ENCODE measurements at places on chromosomes 12 and 14.
A peak's percentile ranks its signal among the peaks of the same experiment; 100 is the strongest.

DNA sequence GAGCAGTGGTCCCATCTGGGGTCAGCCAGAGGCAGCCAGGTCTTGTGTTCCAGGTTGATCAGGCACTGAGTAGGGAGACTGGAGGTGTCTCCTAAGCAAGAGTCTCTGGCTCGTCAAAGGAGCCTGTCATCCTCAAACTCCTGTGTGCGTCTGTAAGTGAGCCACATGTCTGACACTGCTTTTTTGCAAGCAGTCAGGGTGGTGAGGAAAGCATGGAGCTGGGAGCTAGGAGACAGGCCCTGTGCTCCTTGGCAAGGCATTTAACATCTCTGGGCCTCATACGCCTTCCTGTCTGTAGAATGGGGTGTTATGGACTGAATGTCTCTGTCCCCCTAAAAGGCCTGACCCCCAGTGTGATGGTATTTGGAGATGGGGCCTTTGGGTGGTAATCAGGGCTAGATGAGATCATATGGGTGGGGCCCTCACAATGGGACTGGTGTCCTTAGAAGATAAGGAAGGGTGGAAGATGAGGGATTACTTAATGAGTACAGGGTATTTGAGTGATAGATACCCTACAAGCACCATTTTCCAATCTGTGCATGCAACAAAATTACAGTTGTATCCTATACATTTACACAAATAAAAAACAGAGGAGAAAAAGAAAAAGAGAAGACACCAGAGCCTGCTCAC, 53.0 kb downstream of the ARL6IP4 start:
- no peak overlapping the region for H3K4me3 ChIP-seq
- peaks cover 20% of the 10 kb centered on the region for H3K4me1 ChIP-seq
- peak overlapping the region; percentile 65 for H3K27ac ChIP-seq

GRCh38 chr12:55711786-55712553, 3.9 kb upstream of the BLOC1S1 start:
- H3K4me3 ChIP-seq: no peak overlapping the region
- H3K27me3 ChIP-seq: no peaks in the 10 kb centered on the region
- no peaks in the 10 kb centered on the region for H3K36me3 ChIP-seq
- no peak overlapping the region for H3K27ac ChIP-seq
- peaks cover 36% of the 10 kb centered on the region for H3K4me1 ChIP-seq

- H3K4me1 ChIP-seq: peaks cover 6% of the 10 kb centered on the region
- no peak overlapping the region for H3K4me3 ChIP-seq
- H3K27me3 ChIP-seq: no peaks in the 10 kb centered on the region
- H3K27ac ChIP-seq: peak overlapping the region; percentile 46
- no peaks in the 10 kb centered on the region for H3K36me3 ChIP-seq
Measured at GRCh38 chr14:63203618-63204406, 431 bp upstream of the RHOJ start.

DNA sequence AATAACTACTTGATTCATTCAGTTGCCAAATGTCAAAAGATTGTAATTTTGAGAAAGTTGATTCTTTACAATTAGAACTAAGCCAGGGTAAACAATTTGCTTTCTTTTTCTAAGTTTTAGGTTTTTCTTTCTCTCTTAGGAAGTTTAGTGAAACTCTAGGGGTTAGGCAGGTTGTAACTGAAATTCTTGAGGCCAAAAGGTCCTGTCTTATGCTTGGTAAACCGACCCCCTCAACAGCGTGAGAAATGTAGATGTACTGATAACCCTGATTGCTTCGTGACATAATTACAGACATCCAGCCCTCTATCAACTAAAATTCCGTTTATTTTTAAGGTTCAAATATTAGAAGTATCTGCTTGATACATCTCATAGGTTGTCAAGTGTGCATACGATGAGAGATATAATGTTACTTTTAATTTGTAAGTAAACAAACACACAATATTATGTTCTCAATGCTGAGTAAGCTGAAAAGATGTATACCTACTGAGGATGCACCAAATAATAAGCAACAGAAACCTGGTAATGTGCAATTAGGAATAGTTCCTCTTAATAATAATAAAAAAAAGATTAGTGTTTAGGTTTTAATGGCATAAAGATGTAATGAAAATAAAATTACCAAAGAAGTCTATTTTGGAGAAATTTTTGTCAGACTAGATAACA, 7.2 kb downstream of the FUT8 start:
- H3K27ac ChIP-seq: no peak overlapping the region
- H3K36me3 ChIP-seq: no peaks in the 10 kb centered on the region
- H3K27me3 ChIP-seq: no peaks in the 10 kb centered on the region
